Calu3 (cell line): ENCODE measurements at places on chromosomes 4 and X. TPM values are rescaled to one million over a fixed set of nuclear protein-coding genes. Genes with fewer than 3 reads are reported as not detected.

The REPS2 gene
- total RNA-seq, result 12.9 and 14.5 TPM in 2 replicates

The ZAR1 gene
- not detected in 2 replicates for total RNA-seq

The ZNF330 gene
- 18.6 and 20.0 TPM in 2 replicates for total RNA-seq

- DNase-seq, result no peak
These were observed 4.2 kb upstream of the PYURF start for GRCh38 chr4:88527787-88528186.

DNA sequence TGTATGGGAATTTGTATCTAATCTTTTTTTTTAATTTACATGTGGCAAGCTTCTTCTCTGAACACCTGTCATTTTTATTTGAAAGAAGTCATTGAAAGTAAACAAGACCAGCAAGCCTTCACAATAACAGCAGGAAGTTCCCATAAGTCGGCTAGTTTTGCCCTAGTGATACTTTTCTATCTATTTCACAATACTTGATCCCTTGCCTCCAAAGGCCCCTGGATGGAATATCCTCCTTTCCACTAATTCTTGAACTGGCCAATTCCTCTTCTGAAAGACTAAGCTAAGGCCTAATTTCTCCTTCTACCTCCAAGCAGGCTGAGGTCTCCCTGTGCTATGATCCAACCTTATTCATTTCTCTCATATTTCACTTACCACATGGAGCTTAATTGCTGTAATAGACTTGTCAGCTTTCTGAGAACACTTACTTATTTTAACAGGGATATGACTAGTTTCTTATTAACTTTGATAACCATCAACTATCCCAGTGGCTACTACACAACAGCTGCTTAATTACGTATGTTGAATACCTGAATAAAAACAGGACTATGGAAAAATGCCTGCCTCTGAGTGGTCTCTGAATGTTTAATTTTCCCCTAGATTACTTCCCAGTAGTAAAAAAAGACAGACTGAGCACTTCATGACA lies 194.2 kb downstream of the MAD2L1 start:
- DNase-seq, result peak; percentile 3

The RASSF6 gene
- total RNA-seq, result 12.5 and 12.8 TPM in 2 replicates

DNA sequence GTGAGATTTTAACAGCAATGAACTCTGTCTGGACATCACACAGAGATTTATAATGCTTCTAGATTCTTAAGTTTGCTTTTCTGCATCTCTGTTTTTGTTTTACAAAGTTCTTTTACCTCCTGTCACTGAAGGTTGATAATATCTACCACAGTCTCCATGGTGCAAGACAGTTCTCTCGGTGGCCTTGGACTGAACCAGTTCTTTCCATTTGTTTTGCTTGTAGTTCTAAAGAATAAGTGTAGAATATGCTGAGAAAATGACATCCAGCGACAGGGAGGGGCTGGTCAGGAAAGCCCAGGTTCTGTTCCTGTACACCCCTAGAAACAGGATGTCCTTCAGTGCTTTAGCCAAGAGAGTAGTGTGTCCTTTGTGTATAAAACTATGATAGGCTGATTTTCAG lies 1079.5 kb upstream of the INTU start:
- no peak for DNase-seq

- DNase-seq, result peak; percentile 66
These were observed 45.9 kb downstream of the HMGB2 start for GRCh38 chr4:173288296-173288695.

GRCh38 chr4:158496030-158496741 lies 25.5 kb upstream of the RXFP1 start:
- peak; percentile 48 for DNase-seq

GRCh38 chr4:39730072-39730471 lies 32.1 kb downstream of the UBE2K start:
- no peak for DNase-seq

The GABRB1 gene
- not detected in 2 replicates for total RNA-seq

The HAND2 gene
- total RNA-seq, result 0.45 TPM in 1 of 2 replicates, not detected in the other

DNA sequence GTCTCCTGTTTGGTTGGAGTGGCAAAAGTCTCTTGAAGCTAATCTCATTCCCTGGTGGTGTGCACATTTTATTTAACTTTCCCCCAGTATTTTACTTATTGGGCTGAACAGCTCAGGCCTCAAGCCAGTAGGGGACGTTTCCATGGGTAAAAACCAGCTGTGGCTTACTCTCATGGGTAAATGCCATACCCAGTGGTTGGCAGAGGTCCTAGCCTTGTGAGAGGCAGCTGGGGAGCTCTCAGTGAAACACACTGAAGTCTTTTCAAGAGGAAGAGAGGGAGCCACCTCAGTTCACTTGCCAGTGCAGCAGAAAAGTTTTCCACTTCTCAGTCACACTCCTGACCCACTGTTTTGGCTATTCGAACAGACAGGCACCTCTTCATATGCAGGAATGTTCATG lies 1964.2 kb downstream of the ARAP2 start:
- no peak for DNase-seq

The SLC4A4 gene
- total RNA-seq, result 14.6 TPM in 2 replicates

GRCh38 chrX:78545233-78545632 lies 113.9 kb downstream of the RTL3 start:
- DNase-seq, result no peak

The TRPC5OS gene
- total RNA-seq, result not detected in 2 replicates

The TCEAL6 gene
- not detected in 2 replicates for total RNA-seq

- peak; percentile 16 for DNase-seq
These were observed 298.9 kb upstream of the PUDP start for GRCh38 chrX:7446815-7447214.

GRCh38 chr4:68272860-68273259 lies 27.4 kb upstream of the TMPRSS11B start:
- DNase-seq, result no peak

GRCh38 chr4:76305971-76306881 lies at the start of gene STBD1:
STBD1 (plus strand) TSS chr4:76306733; CDS start chr4:76306770, 37 bp downstream.
- peak; percentile 77 for DNase-seq

DNA sequence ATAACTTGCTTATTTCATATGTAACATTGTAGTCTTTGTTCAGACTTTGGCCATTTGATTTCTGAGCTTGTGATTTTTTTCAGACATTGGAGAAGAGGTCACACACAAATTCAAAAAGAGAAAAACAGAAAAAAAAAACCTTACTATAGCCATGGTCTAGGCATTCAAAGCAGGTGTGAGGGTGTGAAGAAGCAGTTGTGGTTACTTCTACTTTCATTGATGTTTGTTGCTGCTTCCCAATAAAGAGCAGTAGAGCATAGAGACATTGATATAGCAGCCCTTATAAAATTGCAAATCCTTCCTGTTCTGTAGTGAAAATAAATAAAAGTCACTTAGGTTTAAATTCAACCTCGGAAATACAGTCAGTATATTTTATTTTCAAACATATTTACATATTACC lies 671.6 kb downstream of the GRXCR1 start:
- no peak for DNase-seq

DNA sequence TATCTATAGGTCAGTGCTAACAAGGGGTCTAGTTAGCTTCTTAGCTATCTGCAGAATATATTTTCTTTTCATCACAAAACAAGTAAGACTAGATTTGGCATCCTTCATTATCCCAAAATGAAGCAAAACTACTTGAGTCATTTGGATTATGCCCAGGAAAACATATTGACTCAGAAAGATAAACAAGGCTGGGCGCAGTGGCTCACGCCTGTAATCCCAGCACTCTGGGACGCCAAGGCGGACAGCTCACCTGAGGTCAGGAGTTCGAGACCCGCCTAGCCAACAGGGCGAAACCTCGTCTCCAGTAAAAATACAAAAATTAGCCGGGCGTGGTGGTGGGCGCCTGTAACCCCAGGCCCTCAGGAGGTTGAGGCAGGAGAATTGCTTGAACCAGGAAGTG lies 18.0 kb upstream of the MND1 start:
- DNase-seq, result peak; percentile 40

DNA sequence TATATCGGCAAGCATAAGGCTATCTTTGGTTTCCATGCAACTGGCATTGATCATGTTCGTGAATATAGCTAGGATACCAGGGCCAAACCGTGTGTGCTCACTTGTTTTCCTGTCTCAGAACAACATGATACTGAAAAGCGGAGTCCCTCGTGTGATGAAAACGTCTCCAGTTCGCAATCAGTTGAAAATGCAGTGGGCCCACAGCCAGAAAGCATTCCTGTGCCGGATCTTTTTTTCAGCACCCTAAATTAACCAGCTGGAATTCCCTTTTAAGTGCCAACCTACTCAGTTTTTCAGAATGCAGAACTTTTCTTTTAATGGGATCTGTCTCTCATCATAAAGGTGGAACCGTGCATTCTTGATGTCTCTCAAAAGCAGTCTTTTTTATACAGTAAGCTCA lies 130.8 kb upstream of the FRG1 start:
- no peak for DNase-seq

The POU3F4 gene
- total RNA-seq, result not detected in 2 replicates

The BEND2 gene
- not detected in 2 replicates for total RNA-seq

The REELD1 gene
- total RNA-seq, result 1.2 TPM in 1 of 2 replicates, not detected in the other

- DNase-seq, result no peak
These were observed 79.5 kb downstream of the SYTL5 start for GRCh38 chrX:38085813-38086212.

The SRPX gene
- 0.78 and 1.2 TPM in 2 replicates for total RNA-seq

GRCh38 chr4:120481756-120482155 lies 415.1 kb upstream of the MAD2L1 start:
- DNase-seq, result no peak

DNA sequence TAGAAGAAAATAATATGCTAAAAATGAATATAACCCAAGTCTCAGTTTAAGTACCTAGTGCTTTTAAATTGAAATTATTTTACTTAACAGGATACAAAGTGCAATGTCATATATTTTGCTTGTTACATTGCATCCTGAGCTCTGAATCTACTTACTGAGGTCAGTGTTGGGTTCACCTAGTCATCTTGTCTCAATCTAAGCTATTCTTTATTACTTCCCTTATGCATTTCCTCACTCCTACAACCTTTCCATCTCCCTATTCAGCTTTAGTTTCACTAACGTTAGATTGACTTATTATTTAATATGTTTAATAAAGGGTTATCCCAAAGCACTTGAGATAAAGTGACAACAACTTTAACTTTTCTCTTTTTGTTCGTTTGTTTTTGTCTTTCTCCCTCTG lies 483.7 kb downstream of the FSTL5 start:
- DNase-seq, result no peak

- DNase-seq, result no peak
These were observed 179.9 kb upstream of the PPP3CA start for GRCh38 chr4:101527188-101527587.

GRCh38 chr4:174252412-174252811 lies 31.1 kb downstream of the FBXO8 start:
- DNase-seq, result no peak

The TKTL2 gene
- 0.15 TPM in 1 of 2 replicates, not detected in the other for total RNA-seq

DNA sequence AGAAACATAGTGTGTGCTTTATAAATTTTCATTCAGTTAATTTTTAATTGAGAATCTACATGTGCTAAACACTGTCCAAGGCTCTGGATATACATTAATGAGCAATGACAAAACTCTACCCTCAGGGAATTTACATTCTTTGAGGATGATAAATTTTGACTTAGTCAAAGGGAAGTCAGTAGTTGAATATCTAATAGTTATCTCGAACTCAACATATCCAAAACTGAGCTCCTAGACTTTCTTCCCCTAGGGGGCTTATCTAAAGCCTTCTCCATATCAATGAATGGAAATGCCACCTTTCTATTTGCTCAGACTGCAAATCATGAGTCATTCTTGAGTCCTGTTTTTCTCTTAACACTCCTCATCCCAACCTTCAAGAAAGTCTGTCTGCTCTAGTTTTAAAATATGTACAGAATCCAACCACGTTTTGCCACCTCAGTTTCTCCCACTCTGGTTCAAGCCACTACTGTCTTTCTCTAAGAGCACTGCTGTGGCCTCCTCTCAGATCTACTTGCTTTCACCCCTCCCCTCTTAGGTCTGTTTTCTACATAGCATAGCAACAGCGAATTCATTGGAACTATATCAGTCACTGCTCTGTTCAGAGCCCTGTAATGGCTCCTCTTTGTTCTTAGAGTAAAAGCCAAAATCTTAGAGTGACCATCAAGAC lies 9.5 kb downstream of the PARM1 start:
- DNase-seq, result no peak

DNA sequence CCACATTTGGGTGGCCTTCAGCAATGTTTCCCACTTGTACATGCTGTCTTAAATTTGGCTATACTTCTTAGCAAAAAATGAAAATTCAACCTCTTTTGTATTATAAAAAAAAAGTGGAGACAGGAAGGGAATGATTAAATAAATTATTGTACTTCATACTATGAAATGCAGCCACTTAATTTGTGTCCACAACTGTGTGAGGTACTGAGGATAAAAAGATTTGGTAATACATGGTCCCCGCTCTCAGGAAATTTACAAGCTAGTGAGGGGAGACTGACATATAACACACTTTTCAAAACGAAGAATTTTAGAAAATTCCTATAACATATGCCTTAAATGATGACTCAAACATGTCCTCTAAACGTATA lies 105.0 kb downstream of the HNRNPD start:
- DNase-seq, result no peak

- DNase-seq, result no peak
These were observed 811.5 kb upstream of the TENM3 start for GRCh38 chr4:181431661-181432060.

The GLRA3 gene
- 0.07 and 0.12 TPM in 2 replicates for total RNA-seq

GRCh38 chr4:75919920-75920319 lies 17.7 kb upstream of the PPEF2 start:
- no peak for DNase-seq
